ENCODE measurements at places on chromosomes 12 and 14.
A peak's percentile ranks its signal among the peaks of the same experiment; 100 is the strongest.

DNA sequence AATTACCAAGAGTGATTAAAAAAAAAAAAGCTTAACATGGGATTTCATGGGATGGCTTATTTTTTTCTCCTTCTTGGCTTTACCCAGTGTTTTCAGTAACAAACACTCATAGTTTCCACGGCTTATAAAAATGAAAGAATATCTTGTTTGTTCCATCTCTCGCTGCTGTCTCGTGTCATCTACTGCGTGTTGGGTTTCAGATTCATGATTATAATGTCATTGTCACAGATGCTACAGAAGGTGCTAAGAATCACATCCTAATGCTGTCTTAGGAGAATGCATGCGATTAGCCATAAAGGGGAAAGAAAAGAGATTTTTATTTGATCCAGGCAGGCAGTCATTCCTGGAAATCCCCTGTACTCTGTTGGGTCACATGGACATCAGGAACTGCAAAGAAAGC lies 1267.6 kb upstream of the TMEM132C start:
- no peak for DNase-seq

- DNase-seq = no peak
Measured at GRCh38 chr12:122437656-122438121, 15.2 kb upstream of the CLIP1 start.

DNA sequence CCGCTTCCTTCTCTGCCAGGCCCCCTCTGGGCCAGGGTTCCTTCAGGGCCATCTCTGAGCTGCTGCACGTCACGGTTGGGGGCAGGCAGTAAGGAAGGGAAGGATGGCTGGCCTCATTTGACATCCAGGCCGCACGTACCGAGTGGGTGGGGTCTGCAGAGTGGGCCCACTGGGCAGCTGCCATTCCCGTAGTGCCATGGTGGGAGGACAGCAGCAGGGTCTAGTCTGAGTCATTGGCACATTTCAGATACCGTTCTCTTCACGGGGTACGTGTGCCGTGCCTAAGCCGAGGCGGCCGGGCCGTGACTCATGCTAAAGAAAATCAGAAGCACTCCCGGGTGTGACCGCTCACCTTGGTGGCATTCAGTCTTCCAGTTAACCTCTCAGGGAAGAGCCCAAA lies 43.9 kb downstream of the IL31 start:
- no peak for DNase-seq

- DNase-seq = no peak
Measured at GRCh38 chr12:73321776-73322175, 1049.6 kb downstream of the TRHDE start.

DNA sequence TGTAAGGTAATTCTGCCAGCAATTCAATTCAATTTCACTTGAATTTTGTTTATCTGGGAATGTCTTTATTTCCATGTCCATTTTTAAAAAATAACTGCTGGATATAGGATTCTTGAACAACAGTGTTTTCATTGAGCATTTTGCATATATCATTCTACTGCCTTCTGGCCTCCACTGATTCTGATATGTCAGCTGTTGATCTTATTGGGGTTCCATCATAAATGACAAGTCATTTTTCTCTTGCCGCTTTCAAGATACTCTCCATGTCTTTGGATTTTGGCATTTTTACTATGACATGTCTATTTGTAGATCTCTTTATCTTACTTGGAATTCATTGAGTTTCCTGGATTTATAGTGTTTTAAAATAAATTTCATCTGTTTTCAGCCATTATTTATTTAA lies 180.5 kb upstream of the LMNTD1 start:
- DNase-seq = no peak

DNA sequence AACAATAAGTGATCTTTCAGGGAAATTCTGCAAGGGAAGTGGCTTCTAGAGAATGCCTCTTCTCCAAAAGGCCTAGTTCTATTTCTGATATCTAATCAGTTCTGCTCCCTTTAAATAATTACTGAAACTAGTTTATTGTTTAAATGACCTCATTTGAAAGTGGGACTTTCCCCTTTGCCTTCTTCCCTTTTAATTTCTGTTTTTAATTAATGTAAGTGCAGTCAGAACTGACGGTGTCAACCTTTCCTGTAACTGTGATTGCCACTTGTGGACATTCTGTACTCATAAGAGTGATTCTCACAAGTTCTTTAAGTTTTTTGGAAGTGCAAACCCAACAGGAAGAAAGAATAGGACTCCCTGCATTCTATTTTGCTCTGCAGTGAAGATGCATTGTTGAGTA lies 265.3 kb upstream of the PLEKHG7 start:
- DNase-seq = peak; percentile 41

DNA sequence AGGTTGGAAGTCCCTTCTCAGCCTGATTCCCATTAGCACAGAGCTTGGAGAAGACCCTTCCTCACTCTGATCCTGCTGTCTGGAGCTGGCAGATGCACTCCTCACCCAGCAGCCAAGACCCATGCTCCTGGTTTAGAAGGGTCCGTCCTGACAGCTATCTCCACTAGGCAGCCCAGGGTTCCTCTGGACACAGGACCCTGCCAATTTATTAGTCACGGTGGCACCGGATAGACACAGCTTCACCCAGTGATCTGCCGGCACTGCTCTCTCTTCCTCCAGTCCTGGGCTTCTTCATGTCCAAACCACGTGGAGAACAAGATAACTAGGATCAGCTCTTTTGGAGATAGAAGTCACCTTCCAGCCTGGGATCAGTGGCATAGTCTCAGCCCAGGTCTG lies 26.2 kb upstream of the TCL1B start:
- no peak for DNase-seq

All from memory B cell (primary cell).